ENCODE measurements at places on chromosomes 6 and 20.

- DNase-seq: no peak
Measured at GRCh38 chr20:57682184-57683101, 27.4 kb downstream of the PMEPA1 start.

GRCh38 chr6:43188426-43188825 is 6.4 kb downstream of the CUL9 start:
- DNase-seq: no peak

GRCh38 chr6:22838345-22838744 is 269.0 kb downstream of the HDGFL1 start:
- no peak for DNase-seq

- DNase-seq: no peak
Measured at GRCh38 chr6:49333345-49334125, 129.5 kb downstream of the MMUT start.

DNA sequence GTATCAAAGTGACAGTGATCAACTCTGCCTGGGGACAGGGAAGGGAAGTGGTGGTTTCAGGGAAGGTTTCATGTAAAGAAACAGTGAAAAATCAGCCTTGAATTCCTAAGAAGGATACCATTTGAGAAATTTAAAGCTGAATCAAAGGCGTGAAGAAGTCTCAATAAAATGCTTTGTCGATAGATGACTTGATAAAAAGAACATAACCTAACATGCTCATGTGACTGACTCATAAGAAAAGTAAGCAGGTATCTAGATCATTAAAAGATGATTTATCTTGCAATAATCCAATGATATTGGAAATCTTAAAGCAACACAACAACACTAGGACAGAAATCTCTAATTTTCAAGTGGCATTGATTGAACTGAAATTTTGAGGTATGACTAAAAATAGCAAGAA is 14.3 kb downstream of the EDN1 start:
- DNase-seq: no peak

GRCh38 chr6:107786709-107787588 is 37.2 kb downstream of the SCML4 start:
- no peak for DNase-seq

GRCh38 chr6:113172531-113172966 is 684.6 kb upstream of the MARCKS start:
- peak; percentile 77 for DNase-seq

GRCh38 chr20:37968841-37969401 is 64.3 kb downstream of the TTI1 start:
- DNase-seq: peak; percentile 95

GRCh38 chr20:55746723-55747122 is 258.6 kb downstream of the CBLN4 start:
- DNase-seq: no peak

GRCh38 chr6:61210549-61210948 is 1075.5 kb downstream of the KHDRBS2 start:
- no peak for DNase-seq

GRCh38 chr20:17859616-17860232 is 108.9 kb downstream of the SNX5 start:
- DNase-seq: peak; percentile 88

- no peak for DNase-seq
Measured at GRCh38 chr6:150048099-150048498, 20.8 kb downstream of the ULBP3 start.

DNA sequence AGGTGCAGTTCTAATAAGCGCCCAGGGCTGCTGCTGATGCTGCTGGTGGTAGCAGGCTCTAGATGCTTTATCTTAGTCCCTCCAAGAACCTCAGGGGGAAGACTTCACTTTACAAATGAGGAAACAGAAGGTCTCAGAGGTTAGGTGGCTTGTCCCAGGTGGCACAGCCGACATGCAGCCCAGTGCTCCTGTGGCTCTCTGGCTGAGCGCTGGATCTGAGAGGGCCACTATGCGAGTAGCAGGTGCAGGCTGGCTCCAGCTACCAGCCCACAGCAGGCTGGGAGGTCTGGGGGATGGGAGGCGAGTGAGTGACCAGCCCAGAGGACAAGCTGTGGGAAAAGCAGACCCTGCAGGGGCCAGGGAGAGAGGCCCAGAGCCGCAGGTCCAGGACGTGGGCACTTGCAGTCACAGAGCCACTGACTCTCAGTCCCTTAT is 90.9 kb downstream of the PRND start:
- no peak for DNase-seq

GRCh38 chr6:148596891-148597455 is 149.9 kb upstream of the UST start:
- no peak for DNase-seq

- DNase-seq: no peak
Measured at GRCh38 chr20:1941226-1941625, 46.0 kb downstream of the SIRPA start.

DNA sequence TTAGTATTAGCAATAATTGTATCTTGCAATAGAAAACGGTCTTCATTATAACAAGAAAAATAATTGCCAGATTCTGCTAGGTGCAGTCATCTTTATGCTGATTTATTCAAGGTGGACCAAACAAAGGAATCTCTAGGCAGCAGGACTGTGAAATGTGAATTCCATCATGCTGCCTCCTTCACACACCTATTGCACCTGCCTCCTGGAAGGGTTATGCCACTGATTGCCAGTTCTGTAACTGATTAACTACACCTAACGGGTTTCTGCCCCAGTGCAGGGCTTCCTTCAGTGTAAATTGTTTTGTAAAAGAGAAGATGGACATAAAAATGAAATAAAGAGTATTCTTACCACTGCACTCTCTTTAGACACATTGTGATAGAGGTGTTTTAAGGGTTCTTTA is 96.1 kb downstream of the FOXO3 start:
- DNase-seq: no peak

- peak; percentile 66 for DNase-seq
Measured at GRCh38 chr6:90000864-90001731, 106.8 kb downstream of the GJA10 start.

- no peak for DNase-seq
Measured at GRCh38 chr6:82645536-82646230, 282.1 kb downstream of the TPBG start.

DNA sequence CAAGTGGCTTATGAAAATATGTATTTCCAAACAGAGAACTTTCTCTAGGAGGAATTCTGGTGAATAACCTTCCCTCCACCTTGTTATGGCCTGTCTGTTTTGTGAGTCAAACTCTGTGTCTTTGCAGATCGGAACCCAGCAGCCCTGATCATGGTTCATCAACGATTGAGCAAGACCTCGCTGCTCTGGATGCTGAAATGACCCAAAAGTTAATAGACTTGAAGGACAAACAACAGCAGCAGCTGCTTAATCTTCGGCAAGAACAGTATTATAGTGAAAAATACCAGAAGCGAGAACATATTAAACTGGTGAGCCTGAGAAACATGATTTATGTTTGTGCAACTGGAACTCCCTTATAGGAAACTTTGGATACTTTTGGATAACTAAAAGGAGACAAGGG is 294.5 kb upstream of the PLCB4 start:
- DNase-seq: no peak
